ENCODE measurements at places on chromosomes 6 and 20.

DNA sequence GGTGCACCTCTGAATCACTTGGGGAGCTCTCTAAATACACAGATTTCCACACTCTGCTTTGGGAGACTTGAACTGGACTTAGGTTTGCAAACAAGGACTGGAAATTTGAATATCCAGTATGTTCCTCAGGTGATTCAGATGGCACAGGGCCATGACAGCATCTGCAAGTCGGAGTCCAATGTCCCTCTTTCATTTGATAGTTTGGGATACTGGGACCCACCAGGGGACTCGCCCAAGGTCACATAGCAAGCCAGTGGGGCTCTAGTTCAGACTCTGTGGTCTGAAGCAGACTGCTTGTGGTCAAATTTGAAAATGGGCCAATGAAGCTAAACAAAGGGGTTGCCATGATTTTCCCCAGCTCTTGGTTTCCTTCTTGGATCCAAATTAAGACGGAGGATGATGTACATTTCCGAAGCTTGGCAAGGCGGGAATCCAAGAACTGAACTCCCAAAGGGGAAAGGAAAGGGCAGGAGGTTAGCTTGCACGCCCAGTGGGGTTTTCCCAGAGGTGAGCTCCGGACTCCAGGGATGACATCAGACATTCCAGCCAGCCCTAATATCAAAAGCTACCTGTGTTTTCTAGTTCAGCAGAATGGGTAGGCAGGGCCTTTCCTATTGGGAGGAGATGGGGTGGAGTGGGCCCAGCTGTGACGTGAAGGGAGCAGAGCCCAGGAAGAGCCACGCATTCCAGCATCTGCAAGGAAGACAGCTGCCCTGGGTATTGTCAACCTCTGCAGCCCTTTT, 3.4 kb upstream of the SYS1 start:
- DNase-seq = no peak

DNA sequence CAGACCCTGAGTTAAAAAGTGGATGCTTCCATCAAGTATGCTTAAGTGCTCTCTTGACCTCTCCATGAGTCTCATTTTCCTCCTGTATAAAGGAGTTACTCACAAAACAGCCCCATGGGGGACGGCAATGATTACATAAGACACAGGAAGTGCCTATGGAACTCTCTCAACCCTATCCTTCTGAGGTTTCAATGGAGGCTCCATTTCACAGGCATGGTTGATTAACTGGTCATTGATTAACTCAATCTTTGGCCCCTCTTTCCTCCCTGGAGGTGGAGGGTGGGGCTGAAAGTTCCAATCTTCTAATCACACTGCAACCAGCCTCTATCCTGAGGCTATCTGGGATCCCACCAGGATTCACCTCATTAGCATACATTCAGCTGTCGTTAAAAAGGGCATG, 29.3 kb downstream of the CST8 start:
- DNase-seq = no peak

DNA sequence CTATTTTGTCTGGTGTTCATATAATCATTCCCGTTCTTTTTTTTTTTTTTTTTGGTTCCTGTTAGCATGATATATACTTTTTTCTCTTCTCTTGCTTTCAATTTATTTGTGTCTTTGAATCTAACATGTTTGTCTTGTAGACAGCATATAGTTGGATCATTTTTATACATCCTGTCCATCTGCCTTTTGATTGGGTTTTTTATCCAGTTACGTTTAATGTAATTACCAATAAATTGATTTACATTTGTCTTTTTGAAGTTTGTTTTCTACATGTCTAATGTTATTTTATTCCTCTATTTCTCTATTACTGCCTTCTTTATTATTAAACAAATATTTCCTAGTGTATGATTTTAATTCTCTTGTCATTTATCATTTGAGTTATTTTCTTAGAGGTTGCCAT, 84.4 kb downstream of the B3GAT2 start:
- no peak for DNase-seq

DNA sequence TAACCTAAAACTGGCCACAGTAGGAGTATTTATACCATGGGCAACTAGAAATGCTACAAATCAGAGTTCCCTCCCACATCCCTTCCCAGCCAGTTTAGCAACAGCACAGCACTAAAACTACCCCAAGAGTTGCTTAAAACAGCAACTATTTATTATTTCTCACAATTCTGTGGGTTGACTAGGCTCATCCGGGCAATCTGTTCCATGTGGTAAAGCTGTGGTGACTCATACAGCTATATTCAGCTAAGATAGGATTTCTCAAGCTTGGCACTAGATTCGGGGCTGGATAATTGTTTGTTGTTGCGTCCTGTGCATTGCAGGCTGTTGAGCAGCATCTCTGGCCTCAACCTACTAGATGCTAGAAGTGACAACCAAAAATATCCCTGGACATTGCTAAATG, 8.6 kb upstream of the HECA start:
- peak; percentile 26 for DNase-seq

GRCh38 chr6:130602151-130602770, 224.9 kb upstream of the SMLR1 start:
- no peak for DNase-seq

DNA sequence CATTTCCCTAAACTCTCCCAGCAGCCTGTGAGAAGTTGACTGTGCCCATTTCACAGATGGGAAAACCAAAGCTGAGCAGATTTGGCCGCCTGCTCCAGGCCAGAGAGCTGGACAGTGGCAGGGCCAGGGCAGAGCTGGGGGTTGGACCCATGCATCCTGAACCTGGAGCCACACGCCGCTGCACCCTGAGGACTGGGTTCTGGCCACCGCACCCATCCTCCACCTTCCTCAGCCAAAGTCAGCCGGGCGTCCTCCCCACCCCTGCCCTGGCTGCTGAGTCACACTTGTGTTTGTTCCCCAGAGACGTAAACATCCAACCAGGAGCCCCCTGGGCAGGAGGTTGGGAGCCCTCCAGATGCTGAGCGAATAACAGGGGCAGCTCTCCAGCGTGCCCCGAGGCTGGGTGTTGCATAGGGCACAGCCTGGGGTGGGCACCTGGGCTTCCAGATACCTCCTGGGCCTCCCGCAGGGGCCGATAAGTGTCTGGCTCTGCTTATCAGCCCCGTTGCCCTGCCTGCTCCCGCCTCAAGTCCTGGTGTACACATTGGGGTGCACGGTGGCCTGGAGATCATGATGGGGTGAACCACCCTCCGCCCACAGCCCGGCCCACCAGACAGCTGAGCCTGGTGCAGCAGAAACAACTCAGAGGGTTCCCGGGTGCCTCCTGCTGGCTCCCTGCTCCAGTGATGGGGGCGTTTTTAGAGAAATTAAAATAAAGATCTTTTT, 23.8 kb downstream of the RBM38 start:
- no peak for DNase-seq

DNA sequence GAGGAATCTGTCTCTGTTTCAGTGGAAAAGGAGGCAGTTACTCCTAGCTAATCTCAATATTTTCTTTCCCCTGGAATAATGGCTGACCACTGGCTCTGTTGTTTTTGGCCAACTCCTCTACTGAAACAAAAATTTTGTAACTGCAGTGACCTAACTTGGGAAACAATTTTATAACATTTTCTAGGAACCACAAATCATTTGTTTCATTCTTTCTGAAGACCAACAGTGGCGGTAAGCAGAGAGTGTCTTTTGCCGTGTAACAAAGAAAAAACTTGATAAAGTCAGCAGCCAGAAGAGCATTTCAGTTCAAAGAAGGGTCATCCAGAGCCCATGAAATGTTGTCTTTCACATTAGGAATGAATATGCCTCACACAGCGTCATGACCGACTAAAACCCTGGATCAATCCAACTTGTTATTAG, 11.8 kb upstream of the BFSP1 start:
- no peak for DNase-seq

DNA sequence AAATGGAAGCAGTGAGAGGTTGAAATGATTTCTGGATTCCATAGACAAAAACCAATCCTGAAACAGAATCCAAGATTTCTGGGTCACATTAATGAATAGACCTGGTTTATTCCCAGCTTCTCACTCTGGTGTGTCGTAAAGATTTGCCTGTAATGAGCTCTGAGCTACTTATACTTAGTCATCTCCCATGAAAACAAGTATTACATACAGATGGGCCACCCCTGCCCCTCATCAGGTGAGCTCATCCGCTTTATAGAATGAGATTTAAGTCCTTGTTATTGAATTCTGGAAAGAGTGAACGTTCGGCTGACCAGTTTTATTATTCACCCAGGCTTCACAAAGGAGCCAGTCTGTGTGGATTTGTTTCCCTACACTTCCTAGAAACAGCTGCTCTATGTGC, 47.1 kb upstream of the TMEM181 start:
- no peak for DNase-seq

All from CD4-positive, alpha-beta T cell treated with Interferon gamma for 1 hour (primary cell).